ENCODE measurements at places on chromosomes 12 and 14.

DNA sequence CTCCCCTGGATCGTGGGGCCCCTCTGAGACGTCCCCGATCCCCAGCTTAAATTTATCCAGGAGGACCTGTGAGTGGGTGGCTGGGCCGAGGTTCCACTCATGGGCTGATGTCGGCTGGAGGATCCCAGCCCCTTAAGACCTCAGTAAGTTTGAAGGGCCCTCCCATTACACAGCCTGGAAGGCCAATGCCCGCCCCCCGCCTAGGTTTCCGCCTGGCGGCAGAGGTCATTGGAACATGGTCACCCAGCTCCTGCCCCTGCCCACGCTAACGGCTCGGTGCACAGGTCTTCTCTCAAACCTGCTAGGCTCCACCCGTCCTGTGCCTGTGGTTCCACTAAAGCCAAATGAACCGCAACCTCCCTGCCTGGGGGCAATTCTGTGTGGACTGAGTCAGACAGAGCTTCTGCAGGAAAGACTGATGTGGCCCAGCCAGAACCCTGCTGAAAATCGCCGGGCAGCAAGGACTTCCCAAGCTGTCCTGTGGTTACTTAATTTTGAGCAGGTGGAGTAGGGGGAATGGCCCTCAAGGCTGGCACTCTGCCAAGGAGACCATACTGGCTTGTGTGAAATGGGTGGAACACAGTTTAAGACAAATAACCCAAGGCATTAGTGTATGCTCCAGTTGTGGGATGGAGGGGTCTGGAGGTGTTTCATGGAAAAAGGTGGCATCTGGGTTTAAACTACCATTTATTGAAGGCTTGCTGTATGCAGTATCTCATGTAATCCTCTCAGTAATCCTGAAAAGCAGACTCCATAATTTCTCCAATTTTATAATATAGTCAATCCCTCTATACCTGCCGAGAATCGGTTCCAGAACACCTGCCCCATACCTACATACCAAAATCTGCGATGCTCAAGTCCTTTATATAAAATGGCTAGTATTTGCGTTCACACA is 903 bp upstream of the NT5DC3 start:
- peak; percentile 15 for DNase-seq

GRCh38 chr12:4910502-4911315 is 1.0 kb downstream of the KCNA1 start:
- DNase-seq: no peak

DNA sequence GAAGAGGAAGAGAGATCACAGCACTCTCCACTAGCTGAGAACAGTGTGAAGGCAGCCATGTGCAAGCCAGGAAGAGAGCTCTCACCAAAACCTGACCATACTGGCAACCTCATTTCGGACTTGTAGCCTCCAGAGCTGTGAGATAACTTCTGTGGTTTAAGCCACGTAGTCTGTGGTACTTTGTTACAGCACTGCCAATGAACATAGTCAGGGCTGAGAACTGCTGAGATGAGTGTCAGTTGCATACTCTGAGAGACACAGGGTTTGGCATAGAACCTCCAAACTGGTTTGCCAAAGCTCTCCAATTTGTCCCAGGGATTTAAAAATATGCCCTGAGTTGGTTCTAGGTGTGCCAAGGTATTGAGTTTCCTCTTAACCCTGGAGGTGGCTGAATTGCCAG is 218.6 kb downstream of the ATP23 start:
- no peak for DNase-seq

DNA sequence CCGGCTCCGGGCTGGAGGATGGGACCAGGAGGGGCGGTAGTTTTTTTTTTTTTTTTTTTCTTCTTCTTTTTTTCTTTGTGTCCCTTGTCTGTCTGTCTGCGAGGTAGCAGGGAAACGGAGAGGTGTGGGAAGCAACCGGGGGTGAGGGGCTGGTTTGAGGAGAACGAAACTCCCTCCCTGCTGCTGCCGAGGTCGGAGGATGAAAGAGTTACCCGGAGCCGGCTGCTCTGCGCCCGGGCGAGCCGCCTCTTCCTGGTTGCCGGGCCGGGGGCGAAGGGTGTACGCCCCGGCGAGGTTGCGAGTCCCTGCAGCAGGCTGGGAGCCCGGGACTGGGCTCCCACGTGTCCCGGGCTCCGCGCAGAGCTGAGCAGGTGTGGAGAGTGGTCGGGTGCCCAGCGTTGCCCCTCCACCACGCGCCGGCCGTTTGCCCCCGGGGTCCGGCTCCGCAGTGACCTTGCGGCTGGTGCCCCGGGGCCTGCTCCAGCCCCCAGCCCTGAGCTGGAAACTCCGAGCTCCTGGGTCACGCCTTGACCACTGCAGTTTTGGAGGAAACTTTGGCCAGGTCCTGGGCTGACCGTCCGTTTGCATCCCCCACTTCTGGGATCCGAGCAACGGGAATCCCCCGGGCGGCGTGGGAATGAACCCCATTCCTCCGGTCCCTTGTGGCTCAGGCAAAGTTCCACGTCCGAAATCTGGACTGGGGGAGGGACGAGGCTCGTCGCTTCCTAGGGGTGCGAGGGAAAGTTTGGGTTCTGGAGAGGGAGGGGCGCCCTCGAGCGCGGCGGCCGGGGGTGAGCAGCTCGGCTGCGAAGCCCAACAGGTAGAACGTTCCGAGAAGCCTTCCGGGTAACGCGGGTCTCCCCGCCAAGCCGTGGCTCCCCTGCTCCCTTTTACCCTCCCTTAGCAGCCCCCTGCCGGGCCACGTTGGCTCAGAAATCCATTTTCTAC is 1.3 kb downstream of the CHST11 start:
- no peak for DNase-seq

DNA sequence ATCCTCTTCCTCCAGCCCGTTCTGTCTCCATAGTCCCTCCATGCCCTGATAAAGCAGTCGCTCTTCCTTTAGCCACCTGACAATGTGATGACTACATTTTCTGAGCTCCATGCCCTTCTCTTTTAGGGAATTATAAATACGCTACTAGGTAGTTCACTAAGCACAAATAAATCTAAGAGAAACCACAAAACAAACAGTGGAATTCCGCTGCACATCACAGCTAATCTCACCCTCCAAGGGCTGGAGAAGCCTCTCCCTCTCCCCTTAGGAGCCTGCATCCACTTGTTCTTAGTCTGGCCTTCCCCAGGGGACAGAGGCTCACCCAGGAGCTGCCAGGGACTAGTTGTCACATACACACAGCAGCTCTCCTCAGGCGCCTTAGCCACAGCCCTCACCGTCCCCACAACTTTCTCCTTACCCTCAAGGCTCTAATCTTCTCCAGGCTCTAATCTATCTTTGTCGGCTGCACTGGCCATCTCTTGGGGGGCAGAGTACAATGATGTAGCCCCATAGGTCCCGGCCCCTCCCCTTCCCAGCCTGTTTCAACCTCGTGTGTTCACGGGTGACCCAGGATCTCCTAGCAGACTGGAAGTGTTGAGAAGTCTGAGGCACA is 55.9 kb upstream of the GPR68 start:
- DNase-seq: no peak

- DNase-seq: no peak
These were observed 7.1 kb downstream of the ZFP36L1 start for GRCh38 chr14:68785534-68786490.

All from stimulated activated CD8-positive, alpha-beta memory T cell treated with anti-CD3 and anti-CD28 coated beads, Interleukin-12 subunit alpha, Interleukin-12 subunit beta, amount 100 ng/mL, for 4 hours (primary cell).